Esophagus muscularis mucosa (tissue), 4 donors: ENCODE measurements at places on chromosomes 2 and 18.
A peak's percentile ranks its signal among the peaks of the same experiment; 100 is the strongest.

- H3K27me3 ChIP-seq = no peaks in the 10 kb centered on the region
- no peak overlapping the region for H3K27ac ChIP-seq
- H3K4me1 ChIP-seq = peaks cover 43% of the 10 kb centered on the region
- H3K4me3 ChIP-seq = no peak overlapping the region
Measured at GRCh38 chr18:48989304-48990303, 38.8 kb upstream of the SMAD7 start.

DNA sequence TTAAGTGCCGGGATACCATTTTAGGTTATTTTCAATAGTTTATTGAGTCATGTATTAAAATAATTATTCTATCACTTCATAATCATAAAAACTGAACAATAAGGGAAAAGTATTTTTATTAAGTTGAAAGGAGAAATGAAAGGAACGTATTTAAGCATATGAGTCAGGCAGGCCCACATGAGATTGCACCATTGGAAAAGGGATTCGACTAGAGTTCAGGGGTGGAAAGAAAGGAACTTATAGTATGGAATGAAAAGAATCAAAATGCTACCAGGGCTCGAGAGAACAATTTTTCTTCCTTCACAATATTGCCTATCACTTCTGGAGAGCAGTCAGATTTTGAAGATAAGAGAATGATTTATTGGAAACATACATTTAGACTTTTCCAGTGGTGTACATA is 516.5 kb upstream of the NETO1 start:
- DNase-seq = no peak
- H3K27ac ChIP-seq = no peak overlapping the region
- no peaks in the 10 kb centered on the region for H3K4me1 ChIP-seq
- no peaks in the 10 kb centered on the region for H3K36me3 ChIP-seq

DNA sequence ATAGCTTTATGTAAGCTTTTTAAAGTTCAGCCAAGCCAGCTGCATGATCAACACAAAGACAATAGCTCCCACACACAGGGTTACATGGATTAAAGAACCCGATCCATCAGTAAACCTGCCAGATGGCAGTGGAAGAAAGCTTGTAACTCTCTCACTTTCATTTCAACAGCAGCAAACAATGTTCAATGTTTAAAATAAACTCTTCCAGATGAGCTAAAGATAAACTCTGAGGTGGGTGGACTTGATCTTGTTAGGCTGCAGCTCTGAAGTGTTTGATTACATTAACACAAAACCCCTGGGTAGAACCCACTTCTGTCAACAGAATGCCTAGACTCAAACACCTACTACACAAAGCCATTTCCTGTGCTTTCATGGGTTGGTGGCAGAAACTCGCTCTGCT is 13.9 kb downstream of the RDH14 start:
- H3K27ac ChIP-seq = peak overlapping the region; percentile 39
- no peak for DNase-seq
- H3K4me3 ChIP-seq = no peak overlapping the region
- no peaks in the 10 kb centered on the region for H3K27me3 ChIP-seq
- H3K4me1 ChIP-seq = peaks cover 6% of the 10 kb centered on the region

- no peak for DNase-seq
- H3K4me3 ChIP-seq = no peak overlapping the region
- no peak overlapping the region for H3K27ac ChIP-seq
Measured at GRCh38 chr2:157492189-157492773, 48.4 kb upstream of the CYTIP start.

- H3K4me3 ChIP-seq = peak overlapping the region; percentile 81
- H3K4me1 ChIP-seq = peaks cover 46% of the 10 kb centered on the region
- H3K27ac ChIP-seq = peak overlapping the region; percentile 82
- H3K27me3 ChIP-seq = no peaks in the 10 kb centered on the region
- DNase-seq = no peak
Measured at GRCh38 chr2:101152272-101153076, 1.3 kb upstream of the TBC1D8 start.

- no peaks in the 10 kb centered on the region for H3K4me1 ChIP-seq
- DNase-seq = no peak
- H3K27ac ChIP-seq = no peak overlapping the region
Measured at GRCh38 chr2:28445448-28446258, 50.2 kb upstream of the PLB1 start.

- no peaks in the 10 kb centered on the region for H3K27me3 ChIP-seq
- H3K4me3 ChIP-seq = no peak overlapping the region
- peak overlapping the region; percentile 1 for H3K27ac ChIP-seq
Measured at GRCh38 chr2:183029219-183029618, 9.0 kb downstream of the NCKAP1 start.
